ENCODE measurements at places on chromosomes 7 and 10.

- no peak for DNase-seq
These were observed 66.9 kb downstream of the AMZ1 start for GRCh38 chr7:2754912-2755311.

- no peak for DNase-seq
These were observed 49.0 kb downstream of the SLIT1 start for GRCh38 chr10:97136756-97137155.

DNA sequence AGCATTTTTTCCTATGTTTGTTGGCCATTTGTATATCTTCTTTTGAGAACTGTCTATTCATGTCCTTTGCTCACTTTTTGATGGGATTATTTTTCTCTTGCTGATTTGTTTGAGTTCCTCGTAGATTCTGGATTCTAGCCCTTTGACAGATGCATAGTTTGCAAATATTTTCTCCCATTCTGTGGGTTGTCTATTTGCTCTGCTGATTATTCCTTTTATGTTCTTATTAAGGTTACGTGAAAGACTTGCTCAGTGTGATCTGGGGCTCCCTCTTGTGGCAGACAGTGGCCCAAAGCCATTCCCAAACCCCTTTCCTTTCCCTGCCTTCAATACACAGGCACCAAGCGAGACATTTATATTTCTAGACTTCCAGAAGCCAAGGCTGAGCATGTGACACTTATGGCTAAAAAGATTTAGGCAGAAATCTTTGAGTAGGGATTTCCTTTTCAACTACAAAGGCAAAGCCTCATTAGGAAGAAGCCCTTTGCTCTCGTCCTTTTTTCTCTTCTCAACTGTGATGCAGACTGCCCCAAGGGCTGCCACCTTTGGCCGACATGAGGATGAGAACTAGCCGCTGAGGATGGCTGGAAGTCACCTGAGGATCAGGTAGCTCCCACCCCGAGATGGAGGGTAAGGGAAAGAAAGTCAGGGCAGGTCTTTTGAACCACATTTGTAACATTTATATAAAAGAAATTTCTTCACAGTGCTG lies 23.6 kb downstream of the ST8SIA6 start:
- no peak for DNase-seq

GRCh38 chr10:78706726-78707540 lies 361.8 kb upstream of the ZMIZ1 start:
- no peak for DNase-seq

GRCh38 chr7:141023295-141023694 lies 8.5 kb upstream of the MRPS33 start:
- DNase-seq = no peak

DNA sequence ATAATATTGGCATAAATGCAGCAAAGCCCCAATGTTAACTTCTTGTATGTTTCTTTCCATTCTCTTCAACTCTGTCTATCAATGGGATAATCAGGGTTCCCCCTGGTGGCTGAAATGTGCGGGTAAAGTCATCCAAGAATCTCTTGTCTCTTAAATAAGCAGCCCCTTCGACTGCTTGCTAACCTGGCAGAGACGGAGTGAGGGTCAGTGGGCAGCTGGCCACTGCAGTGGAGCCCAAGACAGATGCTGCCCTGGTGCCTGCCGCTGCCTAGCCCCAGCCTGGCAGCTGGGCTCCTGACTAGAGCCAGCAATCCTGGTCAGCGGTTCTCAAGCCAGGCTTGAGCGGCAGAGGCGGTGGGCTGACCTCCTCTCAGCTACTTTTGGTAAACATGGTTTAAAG lies 248.9 kb downstream of the COBL start:
- no peak for DNase-seq

DNA sequence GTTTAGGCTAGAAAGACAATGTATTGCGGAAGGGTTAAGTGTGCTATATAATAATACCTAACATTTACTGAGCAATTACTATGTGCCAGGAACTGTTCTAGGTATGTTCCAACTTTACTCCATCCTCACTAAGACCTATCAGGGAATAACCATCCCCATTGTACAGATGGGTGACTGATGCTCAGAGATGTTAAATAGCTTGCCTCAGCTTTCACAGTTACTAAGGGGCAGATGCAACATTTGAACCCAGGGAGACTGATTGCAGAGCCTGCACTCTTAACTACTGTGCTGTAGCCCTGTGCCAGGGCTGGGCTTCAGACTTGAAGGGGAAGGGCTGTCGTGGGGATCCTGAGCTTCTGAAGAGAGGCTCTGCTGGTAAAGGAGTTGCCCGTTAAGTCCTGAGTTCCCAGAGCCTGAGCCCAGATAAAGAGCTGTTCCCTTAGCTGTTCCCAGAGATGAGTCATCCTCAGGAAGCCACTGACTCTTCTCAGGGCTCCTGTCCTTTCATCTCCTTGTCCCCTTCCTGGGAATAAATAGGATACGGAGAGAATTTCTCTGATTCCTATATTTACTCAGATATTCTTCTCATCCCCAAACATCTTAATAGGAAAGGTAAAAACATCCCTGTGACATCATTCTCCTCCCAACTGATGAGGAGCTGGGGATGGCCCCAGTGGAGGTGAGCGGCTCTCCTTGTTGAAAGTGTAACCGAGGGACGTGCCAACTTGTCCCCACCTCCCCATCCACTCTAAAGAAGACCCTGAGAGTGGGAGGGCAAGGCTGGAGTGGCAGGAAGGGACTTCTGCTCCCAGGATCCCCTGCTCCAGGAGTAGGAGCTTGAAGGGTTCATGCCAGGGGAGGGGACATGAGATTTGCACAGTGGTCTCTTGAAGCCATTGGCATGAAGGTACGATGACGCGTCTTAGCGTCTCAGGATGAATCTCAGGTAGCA lies 28.0 kb upstream of the HABP2 start:
- DNase-seq = no peak

DNA sequence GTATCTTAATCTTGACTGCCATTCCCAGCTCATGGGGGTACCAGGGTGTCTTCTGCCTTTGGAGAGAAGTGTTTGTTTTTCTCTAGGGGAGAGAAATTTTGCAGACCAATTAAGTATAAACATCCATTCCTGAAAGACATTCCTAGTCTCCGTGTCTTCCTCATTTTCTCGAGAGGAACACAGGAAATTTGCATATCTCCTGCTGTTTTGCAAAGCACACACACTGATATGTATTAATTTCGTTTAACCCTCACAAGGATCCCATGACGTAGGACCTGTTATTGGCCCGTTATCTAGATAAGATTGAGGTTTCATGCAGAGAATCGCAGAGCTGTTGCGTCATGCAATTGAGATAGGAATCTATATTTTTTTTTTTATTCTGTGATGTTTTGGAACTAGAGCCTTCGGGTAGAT lies 944 bp downstream of the RHBDD2 start:
- DNase-seq = no peak

Data from stimulated activated CD8-positive, alpha-beta memory T cell treated with anti-CD3 and anti-CD28 coated beads, Interleukin-2, amount 100 ng/mL, for 1 hour (primary cell).